Osteoblast (primary cell): ENCODE measurements at places on chromosomes 4 and X.

- no peaks in the 10 kb centered on the region for H3K4me1 ChIP-seq
- H3K4me3 ChIP-seq = no peak overlapping the region
- H3K27me3 ChIP-seq = peaks cover 61% of the 10 kb centered on the region
- H3K36me3 ChIP-seq = no peaks in the 10 kb centered on the region
These were observed 3.1 kb downstream of the FRMPD3 start for GRCh38 chrX:107452581-107452980.

- no peak overlapping the region for H3K4me3 ChIP-seq
- H3K36me3 ChIP-seq = no peaks in the 10 kb centered on the region
- DNase-seq = no peak
These were observed 19.6 kb downstream of the CLCN4 start for GRCh38 chrX:10176121-10177003.

DNA sequence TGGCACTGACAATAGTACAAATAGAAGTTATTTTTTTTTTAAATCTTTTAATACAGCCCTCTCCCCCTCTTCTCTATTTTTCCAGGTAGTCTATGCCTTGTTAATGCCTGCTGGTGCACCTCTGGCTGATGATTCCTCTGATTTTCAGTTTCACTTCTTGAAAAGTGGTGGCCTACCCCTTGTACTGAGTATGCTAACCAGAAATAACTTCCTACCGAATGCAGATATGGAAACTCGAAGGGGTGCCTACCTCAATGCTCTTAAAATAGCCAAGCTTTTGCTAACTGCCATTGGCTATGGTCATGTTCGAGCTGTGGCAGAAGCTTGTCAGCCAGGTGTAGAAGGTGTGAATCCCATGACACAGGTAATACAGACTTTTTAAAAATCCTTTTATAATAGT is 99.1 kb downstream of the USP9X start:
- H3K27me3 ChIP-seq = no peaks in the 10 kb centered on the region
- no peak overlapping the region for H3K4me3 ChIP-seq
- peaks cover 19% of the 10 kb centered on the region for H3K36me3 ChIP-seq
- no peak overlapping the region for H3K27ac ChIP-seq

- no peak overlapping the region for H3K4me3 ChIP-seq
- no peaks in the 10 kb centered on the region for H3K4me1 ChIP-seq
- no peaks in the 10 kb centered on the region for H3K27me3 ChIP-seq
- H3K27ac ChIP-seq = no peak overlapping the region
- no peaks in the 10 kb centered on the region for H3K36me3 ChIP-seq
These were observed 82.1 kb downstream of the UGT2B28 start for GRCh38 chr4:69362351-69362750.

GRCh38 chr4:32022071-32022470 is 1301.9 kb downstream of the PCDH7 start:
- no peaks in the 10 kb centered on the region for H3K4me1 ChIP-seq
- no peak for DNase-seq
- no peak overlapping the region for H3K27ac ChIP-seq
- no peak overlapping the region for H3K4me3 ChIP-seq
- H3K27me3 ChIP-seq = no peaks in the 10 kb centered on the region

- H3K36me3 ChIP-seq = no peaks in the 10 kb centered on the region
- no peak overlapping the region for H3K27ac ChIP-seq
- no peak overlapping the region for H3K4me3 ChIP-seq
- peaks cover 11% of the 10 kb centered on the region for H3K4me1 ChIP-seq
These were observed 37.4 kb downstream of the CLOCK start for GRCh38 chr4:55509266-55509665.

GRCh38 chr4:150593996-150594395 is 12.0 kb downstream of the MAB21L2 start:
- no peaks in the 10 kb centered on the region for H3K27me3 ChIP-seq
- no peak overlapping the region for H3K27ac ChIP-seq
- no peak for DNase-seq
- H3K36me3 ChIP-seq = no peaks in the 10 kb centered on the region
- no peak overlapping the region for H3K4me3 ChIP-seq

- DNase-seq = no peak
- no peaks in the 10 kb centered on the region for H3K36me3 ChIP-seq
- no peaks in the 10 kb centered on the region for H3K4me1 ChIP-seq
- H3K4me3 ChIP-seq = no peak overlapping the region
- no peaks in the 10 kb centered on the region for H3K27me3 ChIP-seq
These were observed 110.6 kb downstream of the TEX13A start for GRCh38 chrX:105109936-105110335.

GRCh38 chr4:132063829-132064228 is 1085.3 kb upstream of the PCDH10 start:
- H3K27me3 ChIP-seq = no peaks in the 10 kb centered on the region
- H3K36me3 ChIP-seq = no peaks in the 10 kb centered on the region
- no peak overlapping the region for H3K4me3 ChIP-seq
- no peaks in the 10 kb centered on the region for H3K4me1 ChIP-seq

DNA sequence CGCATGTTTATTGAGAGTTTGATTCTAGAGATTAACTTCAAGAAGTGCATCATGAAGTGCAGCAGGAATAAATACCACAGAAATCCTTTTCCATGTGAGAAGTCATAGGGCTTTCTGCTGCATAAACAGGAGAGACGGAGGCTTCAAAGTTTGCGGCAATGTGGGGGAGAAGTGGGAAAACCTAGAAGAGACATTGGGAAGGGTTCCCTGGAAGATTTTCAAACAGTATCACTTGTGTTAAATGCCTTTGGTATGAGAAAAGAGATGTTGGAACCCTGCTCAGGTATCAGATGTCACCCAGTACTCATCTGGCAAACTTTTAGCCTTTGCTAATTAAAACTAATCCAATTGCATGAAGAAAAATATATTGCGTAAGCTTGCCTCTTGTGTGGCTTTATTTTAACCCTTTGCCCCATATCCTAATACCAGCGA is 15.4 kb downstream of the NHS start:
- H3K27ac ChIP-seq = no peak overlapping the region
- H3K4me3 ChIP-seq = no peak overlapping the region
- no peaks in the 10 kb centered on the region for H3K36me3 ChIP-seq
- H3K27me3 ChIP-seq = no peaks in the 10 kb centered on the region
- H3K4me1 ChIP-seq = peaks cover 2% of the 10 kb centered on the region

GRCh38 chr4:38466401-38466800 is 197.6 kb upstream of the KLF3 start:
- no peaks in the 10 kb centered on the region for H3K27me3 ChIP-seq
- H3K27ac ChIP-seq = no peak overlapping the region
- no peaks in the 10 kb centered on the region for H3K36me3 ChIP-seq
- H3K4me1 ChIP-seq = no peaks in the 10 kb centered on the region
- H3K4me3 ChIP-seq = no peak overlapping the region
- DNase-seq = peak; percentile 32

DNA sequence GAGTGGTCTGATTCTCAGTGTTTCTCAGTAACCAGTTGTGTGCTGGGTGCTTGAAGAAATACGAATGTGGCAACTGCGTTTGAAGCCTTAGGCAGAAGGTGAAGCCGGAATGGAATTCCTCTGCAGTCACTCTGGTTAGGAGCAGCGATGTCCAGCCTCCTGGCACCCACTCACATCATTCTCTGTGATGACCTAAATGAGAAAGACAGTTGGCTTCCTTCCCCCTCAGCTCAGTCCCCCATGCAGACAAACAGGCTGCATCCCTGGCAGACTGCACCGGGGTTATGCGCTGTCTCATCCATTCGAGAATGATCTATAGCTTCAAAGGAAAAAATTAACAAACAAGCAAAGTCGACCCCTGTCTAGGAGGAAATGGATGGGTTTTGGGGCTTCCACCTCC is 170.1 kb upstream of the SCML1 start:
- no peak for DNase-seq
- no peaks in the 10 kb centered on the region for H3K27me3 ChIP-seq
- peaks cover 39% of the 10 kb centered on the region for H3K4me1 ChIP-seq
- H3K27ac ChIP-seq = peak overlapping the region; percentile 69
- no peaks in the 10 kb centered on the region for H3K36me3 ChIP-seq

GRCh38 chrX:69020316-69020715 is 144.9 kb downstream of the PJA1 start:
- H3K4me3 ChIP-seq = no peak overlapping the region
- no peaks in the 10 kb centered on the region for H3K36me3 ChIP-seq
- no peak overlapping the region for H3K27ac ChIP-seq
